ENCODE measurements at places on chromosomes 6 and 20.
A peak's percentile ranks its signal among the peaks of the same experiment; 100 is the strongest.

DNA sequence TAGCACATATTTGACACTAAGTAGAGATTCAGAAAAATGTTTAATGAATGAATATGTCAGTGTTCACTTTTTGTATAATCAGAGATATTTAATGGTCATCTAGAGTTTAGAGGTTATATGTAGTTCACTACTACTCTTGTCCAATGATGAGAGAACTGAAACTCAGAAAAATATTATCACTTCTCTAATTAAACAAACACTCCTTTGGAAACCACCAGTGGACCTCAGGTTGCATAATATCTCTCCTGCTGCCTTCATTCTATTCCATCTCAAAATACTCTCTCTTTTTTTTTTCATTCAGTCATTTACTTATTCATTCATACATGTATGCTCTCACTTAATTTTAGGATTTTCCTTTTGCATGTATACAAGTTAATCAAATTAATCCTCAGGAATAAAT is 423.1 kb upstream of the RNF217 start:
- no peak for DNase-seq

DNA sequence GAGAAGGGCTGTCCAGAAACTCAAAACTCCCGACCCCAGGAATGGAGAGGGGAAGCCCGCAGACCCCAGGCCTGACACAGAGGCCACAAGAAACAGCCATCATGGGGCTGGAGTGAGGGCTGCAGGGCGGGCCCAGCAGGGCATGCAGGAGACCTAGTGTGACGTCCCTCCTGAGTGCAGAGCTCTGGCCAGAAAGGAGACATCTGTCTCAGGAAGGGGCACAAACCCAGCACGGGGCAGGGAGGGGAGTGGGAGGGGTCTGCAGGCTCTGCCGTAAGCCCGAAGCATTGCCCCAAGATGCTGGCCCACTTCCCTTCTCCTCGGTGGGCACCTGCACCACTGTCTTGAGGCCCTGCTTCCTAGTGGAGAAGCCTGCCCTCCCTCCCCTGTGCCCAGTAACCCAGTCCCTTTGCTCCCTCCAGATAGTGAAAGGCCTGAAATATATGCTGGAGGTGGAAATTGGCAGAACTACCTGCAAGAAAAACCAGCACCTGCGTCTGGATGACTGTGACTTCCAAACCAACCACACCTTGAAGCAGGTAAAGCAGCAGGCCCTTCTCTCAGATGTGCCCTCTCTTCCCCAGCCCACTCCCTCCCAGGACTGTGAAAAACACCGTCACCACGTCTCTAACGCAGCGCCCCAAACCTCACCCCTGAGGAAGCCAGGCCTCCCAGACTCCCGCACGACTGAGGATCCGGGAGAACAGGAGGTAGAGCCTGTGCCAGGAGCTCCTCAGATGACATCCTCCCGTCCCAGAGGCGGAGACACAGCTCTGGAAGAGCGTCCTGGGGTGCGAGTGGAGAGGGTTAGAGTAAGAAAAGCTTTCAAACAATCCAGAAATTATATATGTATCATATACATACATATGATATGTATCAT is 9.7 kb downstream of the CST7 start:
- DNase-seq = no peak

DNA sequence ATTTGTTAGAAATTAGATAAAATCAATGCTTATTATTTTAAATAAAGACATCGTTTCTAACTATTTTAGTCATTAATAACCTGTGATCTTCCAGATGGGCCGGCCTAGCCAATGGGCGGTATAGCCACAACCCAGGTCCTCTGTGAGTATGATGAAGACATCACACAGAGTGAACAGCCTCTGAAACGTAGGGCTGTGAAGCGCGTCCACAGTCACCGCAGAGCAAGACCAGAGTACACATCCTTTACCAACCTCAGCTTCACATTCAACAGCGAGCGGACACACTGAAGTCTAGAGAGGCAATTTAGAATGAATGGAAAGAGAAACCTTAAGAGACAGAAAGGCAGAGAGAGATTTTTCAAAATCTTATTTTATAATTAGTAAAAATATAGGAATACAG is 125.0 kb upstream of the RPS6KA2 start:
- DNase-seq = no peak

DNA sequence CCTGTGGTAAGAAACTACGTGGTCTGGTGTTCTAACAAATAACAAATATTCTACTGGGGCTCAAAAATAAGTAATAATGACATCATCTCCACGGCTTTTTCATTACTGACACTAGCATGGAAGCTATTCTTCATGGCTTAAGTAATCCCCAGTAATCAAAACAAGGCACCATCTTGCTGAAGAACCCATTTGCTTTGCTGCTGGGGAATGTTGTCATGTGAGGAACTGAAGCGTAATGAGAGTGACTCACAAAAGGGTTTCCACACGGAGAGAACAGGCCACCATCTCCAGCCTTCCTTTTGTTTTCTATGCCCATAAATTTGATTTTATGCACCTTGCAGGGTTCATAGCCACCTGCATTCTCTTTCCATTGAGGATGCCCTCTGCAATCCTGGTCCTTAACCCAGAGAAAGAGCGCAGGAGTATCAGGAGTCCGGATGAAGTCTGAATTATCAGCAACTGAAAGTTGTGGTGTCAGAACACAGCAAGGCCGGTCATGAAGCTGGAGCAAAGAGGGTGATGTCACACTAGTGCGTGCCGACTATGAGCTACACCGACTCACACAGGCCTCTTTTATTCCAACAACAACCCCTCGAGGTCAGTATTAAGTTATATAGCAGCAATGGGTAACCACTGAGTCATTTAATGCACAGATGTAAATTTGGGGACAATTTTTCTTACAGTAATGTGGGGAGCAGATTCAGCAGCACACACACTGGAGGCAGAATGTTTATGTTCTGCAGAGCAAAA is 173.7 kb upstream of the SSTR4 start:
- DNase-seq = no peak

DNA sequence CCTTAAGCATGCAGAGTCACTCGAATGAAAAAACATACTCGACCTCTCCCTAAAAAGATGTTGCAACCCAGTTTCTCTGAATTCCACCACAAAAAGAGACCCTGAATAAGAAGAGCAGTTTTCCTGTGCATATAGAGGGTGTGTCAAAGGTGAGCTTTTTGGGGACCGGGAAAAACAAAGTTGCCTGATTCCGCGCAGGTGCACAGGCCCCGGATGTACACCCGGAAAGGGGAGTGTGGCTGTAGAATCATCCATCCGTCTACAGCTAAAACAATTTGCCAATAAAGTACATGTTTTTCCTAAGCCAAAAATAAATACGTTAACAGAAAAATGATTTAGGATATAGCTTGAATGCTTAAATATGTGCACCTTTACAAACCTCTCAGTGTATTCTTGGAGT is 41.2 kb upstream of the IRF4 start:
- no peak for DNase-seq

DNA sequence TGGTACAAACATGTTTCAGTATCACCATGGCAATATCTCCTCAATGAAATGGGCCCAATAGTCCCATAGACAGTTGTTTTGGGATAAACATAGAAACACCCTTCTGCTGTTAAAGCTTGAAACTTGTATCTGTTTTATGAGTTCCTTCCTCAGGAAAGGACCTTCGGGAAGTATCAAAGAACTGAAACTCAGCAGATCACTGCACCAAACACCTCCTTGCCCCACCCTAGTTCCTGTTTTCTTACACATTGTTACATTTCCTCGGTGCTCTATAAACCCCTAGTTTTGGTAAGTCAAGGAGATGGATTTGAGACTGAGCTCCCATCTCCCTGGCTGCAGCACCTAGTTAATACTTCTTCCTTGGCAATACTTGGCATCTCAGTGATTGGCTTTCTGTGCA is 73.8 kb upstream of the ECI2 start:
- DNase-seq = no peak

- peak; percentile 66 for DNase-seq
Observed at GRCh38 chr6:137589067-137589848, 95.1 kb upstream of the OLIG3 start.

DNA sequence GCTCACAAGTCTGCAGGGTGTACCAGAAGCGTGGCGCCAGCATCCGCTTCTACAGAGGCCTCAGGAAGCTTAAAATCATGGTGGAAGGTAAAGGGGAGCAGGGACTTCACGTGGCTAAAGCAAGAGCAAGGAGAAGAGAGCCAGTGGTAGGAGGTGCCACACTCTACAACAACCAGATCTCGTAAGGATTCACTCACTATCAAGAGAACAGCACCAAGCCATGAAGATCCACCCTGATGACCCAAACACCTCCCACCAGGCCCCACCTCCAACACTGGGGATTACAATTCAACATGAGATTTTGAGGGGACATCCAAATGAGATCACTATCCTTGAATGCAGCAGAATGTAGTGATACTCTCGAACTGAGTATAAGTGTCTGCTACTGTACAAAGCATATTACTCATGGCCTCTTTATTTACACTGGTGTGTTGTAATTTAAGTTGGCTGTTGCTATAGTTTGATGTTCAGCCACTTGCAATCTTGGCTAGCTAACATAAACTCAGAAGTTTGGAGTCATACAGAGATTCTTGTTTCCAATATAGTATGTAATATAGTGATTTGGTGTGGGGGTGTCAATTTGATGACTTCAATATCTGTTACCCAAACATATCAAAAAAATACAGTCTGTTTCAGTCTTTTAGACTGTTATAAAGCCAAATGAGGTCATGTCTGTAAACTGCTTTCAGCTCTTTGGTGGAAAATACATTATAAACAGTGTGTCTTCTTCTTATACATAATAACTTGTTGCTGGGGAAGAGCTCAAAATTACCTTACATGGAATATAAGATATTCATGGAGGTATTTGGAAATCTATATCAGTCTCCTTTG is 39.4 kb upstream of the MYLIP start:
- DNase-seq = no peak

- DNase-seq = no peak
Observed at GRCh38 chr20:37393196-37393862, 47.4 kb downstream of the SRC start.

- no peak for DNase-seq
Observed at GRCh38 chr6:20117474-20117873, 94.8 kb downstream of the MBOAT1 start.

- DNase-seq = peak; percentile 65
Observed at GRCh38 chr6:97203343-97203742, 79.7 kb downstream of the MMS22L start.

DNA sequence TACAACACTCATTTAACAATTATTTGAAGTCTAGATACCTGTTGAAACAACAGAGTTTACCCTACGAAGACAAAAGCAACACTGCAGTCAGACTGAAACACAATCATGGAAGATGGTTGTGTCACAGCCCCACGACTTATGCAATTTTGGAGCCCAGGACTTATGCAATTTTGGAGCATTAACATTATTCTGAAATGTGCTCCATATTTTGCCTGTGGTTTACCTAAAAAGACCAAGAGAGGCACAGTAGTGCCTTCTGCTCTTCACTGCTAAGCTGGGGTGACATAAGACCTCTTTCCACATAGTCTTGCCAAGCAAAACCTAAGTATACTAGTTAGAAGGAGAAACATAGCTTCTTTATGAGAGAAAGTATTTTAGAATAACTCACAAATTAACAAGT is 216.5 kb downstream of the PTPRK start:
- no peak for DNase-seq

DNA sequence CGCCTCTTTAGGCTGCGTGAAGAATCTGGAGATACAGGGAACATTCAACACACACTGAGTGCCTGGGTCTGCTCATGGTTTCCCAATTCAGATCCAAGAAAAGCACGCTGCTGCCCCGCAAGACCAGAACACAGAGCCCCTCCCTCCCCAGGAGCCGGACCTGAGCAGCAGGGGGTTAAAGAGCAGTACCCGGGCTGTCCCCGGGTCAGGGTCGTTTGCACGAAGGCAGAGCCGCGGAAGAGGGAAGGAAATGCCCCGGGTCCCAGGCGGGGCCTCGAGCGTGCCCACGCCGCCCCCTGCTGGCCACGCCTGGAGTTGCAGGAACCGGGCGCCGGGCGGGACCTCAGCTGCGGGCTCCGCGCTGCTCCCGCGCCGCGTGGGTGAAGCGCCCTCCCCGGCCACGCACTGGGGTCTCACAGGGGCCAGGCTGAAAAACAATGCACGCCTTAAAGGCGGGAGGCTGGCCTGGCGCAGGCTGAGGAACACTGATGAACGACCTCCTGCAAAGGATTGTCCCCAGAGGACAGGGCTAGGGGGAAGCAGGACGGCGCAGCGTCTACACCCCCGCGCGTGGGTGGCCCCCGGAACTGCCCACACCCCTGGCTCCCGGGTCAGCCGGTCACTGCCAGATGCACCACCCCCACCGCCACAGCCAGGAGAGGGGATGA is 48.9 kb downstream of the ANKRD60 start:
- DNase-seq = peak; percentile 49

GRCh38 chr6:149825292-149825691 is 38.9 kb downstream of the LRP11 start:
- DNase-seq = no peak

DNA sequence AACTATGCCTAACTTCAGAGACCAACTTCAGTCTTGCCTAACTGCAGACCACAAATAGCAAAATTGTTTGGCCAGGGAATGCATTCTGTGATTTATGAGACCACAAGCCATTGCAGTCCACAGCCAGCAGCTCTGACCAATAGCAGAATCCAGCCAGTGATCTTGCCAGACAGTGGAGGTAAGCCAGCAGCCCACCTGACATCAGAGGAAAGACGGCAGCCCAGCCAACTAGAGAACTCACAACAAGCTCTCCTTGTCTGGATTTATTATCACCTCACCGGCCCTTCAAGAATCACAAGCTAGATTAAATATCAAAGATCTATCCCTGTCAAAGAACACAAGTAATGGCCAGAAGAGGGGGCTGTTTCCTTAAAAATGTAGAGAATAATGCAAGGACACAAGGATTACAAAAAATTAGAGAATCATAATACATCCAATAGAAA is 66.5 kb upstream of the SLC35F1 start:
- DNase-seq = peak; percentile 57

DNA sequence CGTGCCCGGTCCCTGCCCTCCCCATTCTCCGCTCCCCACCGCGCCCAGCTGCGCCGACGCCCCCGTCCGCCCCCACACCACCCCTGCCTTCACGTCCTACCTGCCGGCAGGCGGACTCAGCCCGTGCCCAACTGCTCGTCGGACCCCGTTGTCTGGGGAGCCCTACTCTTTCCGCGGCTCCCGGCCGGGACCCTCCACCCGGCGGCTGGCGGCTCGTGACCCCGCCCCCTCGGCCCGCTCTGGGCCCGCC is at the start of gene SERAC1:
Gene SERAC1 (minus strand): TSS at position 223 of the 250 bp plus-strand sequence. CDS start 9,899 bp downstream, outside the sequence.
- DNase-seq = peak; percentile 80

GRCh38 chr6:9520417-9521151 is 894.3 kb downstream of the TFAP2A start:
- DNase-seq = no peak
